ENCODE measurements at places on chromosomes 3 and 15.

GRCh38 chr3:173846584-173846983, 449.0 kb downstream of the NLGN1 start:
- no peak for DNase-seq

- DNase-seq = no peak
Measured at GRCh38 chr3:41037651-41038334, 161.5 kb upstream of the CTNNB1 start.

DNA sequence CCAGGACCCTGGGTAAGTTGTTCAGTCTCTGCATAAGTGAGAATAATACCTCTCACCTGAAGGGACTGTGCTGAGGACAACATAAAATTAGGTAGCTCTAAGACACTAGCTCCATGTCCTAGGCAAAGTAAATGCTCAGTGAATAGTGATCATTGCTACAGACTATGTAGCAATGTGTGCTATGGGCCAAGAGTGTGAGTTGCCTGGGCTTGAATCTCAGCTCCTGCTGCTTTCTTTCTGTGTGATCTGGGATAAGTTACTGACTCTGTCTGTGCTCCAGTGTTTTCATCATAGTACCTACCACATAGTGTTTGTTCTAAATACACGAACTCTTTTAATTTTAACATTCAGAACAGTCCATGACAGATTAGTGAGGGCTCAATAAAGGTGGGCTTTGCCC, 81.1 kb upstream of the MFGE8 start:
- no peak for DNase-seq

DNA sequence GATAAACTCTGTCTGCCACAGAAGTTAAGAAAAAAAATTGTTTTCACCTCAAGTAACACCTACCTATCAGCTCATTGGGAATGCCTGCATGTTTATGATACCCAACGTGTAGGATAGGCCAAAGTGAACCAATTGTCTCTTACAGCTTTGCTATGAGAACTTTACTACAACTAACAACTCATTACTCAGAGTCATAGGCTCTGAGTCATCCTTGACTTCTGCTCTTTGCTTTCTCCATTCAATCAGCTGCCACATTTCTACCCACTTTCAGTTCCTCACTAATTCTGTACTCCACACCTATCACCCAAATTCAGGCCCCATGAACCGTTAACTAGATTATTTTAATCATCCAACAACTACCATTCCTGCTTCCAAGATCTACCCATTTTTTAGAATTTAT, 843.9 kb downstream of the TUSC7 start:
- no peak for DNase-seq

- DNase-seq = no peak
Measured at GRCh38 chr3:16079519-16079918, 95.0 kb upstream of the GALNT15 start.

DNA sequence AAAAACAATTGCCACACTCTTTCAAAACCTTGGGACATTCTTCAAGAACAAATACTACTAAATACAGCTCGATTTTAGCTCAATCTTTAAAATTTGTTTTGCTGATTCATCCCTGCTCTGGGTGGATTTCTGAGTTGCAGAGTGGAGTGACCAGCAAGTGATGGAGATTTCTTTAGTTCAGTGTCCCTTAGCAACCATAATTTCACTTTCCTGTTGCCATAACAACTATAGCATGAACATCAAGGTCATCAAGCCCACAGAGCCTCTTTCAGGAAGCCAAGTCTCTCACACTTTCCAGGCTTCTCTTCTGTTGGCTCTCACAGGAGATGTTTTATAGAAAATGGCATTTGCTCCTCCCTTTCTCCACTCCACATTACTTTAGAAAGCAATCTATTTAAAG, 597.2 kb upstream of the ADAMTS9 start:
- no peak for DNase-seq

DNA sequence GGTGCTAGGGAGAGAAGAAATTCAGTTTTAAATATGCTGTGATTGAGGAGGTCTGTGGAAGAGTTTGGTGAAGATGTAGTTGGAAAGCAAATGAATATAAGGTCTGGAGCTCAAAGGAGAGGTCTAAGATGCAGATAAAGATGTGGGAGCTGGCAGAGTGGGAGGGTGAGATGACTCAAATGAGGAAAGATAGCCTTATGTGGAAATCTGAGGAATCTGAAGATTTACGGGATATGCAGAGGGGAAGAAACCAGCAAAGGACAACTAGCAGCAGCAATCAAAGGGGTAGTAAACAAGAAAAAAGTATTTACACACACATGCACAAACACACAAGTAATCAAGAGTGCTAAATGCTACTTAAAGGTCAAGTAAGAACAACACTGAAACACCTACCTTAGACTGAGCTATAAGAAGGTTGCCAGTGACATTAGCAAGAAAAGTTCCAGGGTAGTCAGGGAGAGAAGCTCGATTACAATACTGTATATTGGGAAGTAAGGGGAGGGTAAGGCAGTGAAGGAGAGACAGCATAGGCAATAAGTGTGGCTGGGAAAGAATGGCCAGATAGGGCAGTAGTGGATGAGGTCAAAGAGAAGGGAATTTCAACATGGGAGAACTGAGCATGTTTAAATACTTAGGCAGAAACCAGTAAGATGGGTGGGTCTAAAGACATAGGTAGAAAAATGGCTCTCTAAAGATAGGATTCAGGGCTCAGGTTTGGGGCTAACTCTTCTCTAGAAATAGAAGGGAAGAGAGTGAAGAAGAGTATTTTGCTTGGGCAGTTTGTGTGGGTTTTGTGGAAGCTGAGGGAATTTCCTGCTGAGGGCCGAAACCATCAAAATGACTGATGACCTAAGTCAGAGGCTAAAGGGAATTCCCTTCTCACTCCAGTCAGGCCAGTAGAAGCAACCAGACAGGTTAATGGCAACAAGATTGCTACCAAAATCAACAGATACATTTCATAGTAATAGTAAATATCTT, 8.9 kb downstream of the CMTM6 start:
- no peak for DNase-seq

GRCh38 chr15:39720621-39721611, 61.7 kb downstream of the FSIP1 start:
- no peak for DNase-seq
